CD4-positive, alpha-beta T cell treated with Interleukin-15 for 4 hours (primary cell): ENCODE measurements at places on chromosomes 3 and 15.
A peak's percentile ranks its signal among the peaks of the same experiment; 100 is the strongest.

GRCh38 chr3:94441494-94441847 is 378.6 kb downstream of the NSUN3 start:
- DNase-seq: no peak

- no peak for DNase-seq
Observed at GRCh38 chr3:8529181-8529637, 27.6 kb downstream of the LMCD1 start.

GRCh38 chr3:10173095-10173925 is 8.6 kb downstream of the IRAK2 start:
- DNase-seq: no peak

DNA sequence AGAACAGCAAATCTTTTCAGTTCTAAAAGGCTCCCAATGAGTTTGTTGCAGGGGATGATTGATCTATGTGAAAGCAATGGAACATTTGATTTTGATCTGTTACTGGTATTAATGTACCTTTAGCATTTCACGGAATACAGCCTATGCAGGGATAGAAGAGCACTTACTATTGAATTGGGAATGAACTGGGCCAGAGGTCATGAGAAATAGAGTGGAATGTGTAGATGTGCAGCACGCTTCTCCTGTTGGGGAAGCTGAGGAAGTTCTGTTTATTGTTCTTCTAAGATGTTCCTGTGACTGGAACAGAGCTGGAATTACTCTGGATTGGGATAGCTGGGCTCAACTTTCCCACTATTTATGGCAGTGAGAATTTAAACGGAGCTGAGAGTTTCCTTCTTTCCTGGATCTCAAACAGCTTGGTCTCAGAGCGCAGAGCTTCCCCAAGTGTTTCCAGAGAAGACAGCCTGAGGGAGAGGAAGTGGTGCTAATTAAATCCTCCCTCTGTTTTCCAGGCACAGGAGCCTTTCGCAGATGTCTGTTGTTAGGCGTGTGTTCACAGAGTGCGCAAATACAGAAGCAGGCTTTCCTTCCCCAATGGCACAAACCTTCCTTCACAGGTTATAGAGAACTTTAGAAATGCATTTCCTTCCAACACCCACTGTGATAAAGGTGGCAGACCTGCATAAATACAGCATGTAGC is 32.5 kb downstream of the TPRG1 start:
- no peak for DNase-seq

- no peak for DNase-seq
Observed at GRCh38 chr3:10615715-10616114, 110.3 kb upstream of the ATP2B2 start.

- DNase-seq: no peak
Observed at GRCh38 chr15:92891533-92892200, 8.5 kb upstream of the CHD2 start.

GRCh38 chr3:112984485-112984884 is 6.3 kb upstream of the GTPBP8 start:
- DNase-seq: peak; percentile 65

GRCh38 chr15:47754312-47754711 is 37.0 kb downstream of the SEMA6D start:
- no peak for DNase-seq

- DNase-seq: no peak
Observed at GRCh38 chr15:83396101-83396500, 51.0 kb upstream of the SH3GL3 start.

DNA sequence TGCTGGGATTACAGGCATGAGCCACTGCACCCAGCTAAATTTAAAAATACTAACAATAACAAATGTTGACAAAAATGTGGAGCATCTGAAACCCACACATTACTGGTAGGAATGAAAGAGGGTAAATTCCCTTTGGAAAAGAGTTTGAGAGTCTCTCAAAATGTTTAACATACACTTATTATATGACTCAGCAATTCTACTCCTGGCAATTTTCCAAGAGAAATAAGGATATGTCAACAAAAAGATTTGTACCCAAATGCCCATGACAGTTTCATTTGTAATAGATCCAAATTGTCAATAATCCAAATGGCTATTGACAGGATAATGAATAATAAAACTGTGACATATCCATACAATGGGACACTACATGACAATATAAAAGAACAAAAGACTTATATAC is 9.0 kb downstream of the HCLS1 start:
- DNase-seq: no peak

DNA sequence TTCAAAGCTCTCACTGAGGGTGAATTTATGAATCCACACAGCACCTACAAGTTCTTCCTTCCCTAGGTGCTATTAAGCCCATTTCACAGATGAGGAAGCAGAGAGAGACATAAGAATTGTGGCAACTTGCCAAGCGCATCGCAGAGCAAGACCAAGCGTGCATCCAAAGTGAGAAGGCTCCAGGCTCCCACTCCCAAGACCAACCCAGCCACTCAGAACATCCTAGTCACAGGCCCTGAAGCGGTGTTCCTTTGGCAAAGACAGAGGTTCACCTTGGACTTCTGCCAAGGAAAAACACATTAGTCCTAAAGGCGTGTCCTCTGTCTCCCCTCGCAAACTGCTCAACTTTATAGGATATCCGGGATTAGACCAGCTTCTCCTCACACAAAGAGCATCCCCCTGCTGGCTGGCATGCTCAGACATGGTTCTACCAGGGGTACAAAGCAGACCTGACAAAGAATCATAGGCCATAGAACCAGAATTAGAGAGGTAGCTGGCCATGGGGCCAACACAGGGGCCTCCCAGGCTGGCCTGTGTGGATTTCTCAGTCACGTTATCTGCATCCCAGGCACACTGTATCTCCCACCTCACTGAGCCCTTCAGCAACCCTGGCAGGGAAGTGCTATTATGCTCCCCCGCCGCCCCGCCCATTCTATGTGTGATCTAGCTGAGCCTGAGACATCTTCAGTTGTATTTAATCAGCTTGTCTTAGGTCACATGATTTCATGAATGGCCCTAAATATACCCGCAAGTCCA is 160.2 kb downstream of the FOXP1 start:
- DNase-seq: no peak

DNA sequence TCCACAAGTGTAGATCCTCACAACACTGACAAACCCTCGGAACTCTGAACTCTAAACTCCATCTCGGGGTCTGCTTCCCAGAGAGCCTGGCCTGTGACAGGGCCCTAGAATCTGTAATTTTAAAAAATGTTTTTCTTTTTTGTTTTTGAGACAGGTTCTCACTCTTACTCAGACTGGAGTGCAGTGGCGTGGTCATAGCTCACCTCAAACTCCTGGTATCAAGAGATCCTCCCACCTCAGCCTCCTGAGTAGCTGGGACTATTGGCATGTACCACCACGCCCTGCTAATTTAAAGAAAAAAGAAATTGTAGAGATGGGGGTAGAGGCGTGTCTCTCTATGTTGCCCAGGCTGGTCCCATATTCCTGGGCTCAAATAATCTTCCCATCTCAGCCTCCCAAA is 26.2 kb downstream of the CRABP1 start:
- no peak for DNase-seq

DNA sequence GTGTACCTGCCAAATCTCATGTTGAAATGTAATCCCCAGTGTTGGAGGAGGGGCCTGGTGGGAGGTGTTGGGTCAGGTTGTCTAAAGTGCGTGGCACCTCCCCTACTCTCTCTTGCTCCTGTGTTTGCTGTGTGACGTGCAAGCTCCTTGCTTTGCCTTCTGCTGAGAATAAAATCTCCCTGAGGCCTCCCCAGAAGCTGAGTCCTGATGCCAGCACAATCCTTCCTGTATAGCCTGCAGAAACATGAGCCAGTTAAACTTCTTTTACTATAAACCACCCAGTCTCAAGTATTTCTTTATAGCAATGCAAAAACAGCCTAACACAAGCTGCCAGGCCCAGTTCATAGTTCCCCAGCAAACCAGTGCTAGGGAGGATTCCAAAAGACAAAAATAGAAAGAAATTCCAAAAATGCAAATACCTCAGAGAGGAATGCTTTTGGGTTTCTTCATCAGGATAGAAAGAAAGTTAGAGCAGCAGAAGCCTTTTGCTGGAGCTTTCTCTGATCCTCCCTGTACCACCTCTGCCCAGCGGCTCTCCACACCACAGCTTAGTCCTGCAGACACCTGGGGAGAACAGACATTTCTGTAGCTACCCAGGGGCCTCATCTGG is 25.9 kb upstream of the CDV3 start:
- DNase-seq: no peak

DNA sequence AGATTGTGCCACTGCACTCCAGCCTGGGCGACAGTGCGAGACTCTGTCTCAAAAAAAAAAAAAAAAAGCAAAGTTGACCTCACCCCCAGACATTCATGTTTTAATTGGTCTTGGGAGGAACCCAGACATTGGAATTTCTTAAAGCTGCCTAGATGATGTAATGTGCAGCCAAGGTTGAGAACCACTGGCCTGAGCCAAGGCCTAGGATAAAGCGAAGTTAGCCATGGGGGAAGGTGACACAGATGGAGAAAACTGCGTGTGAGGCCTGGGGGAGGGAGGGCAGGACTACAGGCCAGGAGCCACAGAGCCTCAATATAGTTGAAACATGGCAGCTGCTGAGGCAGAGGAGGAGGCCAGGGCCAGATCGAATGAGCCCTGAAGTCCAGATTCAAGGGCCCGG is 21.0 kb downstream of the GLB1 start:
- DNase-seq: no peak

- no peak for DNase-seq
Observed at GRCh38 chr3:155979746-155980145, 109.3 kb downstream of the GMPS start.

DNA sequence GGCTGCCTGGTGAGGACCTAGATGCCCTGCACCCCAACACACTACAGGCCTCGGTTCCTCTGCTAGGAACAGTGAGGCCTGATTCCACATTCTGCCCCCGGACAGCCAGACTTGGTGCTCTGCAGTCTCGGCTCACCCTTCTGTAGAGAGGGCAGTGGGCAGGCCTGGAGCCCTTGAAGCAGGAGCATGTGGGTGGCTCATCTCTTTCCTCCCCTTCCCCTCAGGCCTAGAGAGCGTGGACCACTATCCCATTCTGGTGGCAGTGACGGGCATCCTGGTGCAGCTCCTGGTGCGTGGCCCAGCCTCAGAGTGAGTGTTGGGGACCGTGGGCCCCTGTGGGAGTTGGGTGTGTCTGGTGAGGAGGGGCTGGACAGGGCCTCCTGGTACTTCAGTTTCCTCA is 3.3 kb downstream of the AMIGO3 start:
- DNase-seq: no peak

DNA sequence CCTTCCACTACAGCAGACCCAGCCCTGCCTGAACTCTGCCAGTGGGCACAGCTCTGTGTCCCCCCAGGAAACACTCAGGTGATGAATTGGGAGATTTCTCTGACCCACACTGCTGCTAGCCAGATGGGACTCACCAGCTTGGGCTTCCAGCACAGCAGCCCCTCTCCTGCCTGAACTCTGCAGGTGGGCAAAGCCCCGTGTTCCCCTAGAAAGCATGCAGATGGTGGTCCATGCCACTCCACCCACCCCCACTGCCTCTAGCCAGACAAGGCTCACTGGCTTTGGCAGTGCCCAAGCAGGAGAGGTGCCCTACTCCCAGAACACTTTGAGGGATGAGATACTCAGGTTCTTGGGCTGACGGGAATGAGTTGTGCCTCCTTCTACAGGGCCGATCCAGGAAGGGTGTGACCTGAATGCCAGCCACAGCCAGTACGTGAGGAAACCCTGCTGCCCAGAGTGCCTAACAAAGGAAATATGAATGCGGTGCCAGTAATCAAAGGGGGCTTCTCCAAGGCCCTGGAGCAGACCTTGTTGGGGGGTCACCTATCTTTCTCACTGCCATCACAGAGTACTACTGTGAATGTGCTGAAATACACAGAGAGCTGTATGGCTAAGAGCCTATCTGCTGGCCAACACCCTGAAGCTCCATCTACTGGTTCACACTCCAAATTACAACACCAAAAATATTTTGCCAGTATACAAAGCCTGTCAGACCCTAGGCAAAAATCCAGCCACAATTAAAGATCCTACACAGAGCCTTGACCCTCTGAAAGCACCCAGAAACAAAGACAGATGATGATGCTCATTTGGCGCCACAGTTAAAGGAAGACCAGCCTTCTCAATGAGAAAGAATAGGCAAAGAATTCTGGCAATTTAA is 61.9 kb downstream of the BTLA start:
- peak; percentile 54 for DNase-seq

DNA sequence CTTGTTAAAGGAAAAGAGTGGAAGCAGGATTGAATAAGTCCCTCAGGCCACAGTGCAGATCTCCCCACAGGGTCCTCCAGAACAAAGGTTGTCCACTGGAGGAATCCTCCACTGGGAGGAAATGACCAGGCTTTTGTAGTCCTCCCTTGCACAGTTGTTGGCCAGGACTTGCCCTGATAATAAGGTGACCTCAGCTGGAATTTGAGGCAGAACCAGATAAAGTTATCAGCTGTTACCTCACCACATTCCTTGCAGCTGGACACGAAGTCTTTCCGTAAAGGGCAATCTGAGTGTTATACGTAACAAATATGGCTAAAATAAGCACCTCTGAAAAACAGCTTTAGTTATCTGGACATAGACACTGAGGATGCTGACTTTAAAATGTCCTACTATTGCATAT is 83.5 kb upstream of the NAALADL2 start:
- DNase-seq: no peak

DNA sequence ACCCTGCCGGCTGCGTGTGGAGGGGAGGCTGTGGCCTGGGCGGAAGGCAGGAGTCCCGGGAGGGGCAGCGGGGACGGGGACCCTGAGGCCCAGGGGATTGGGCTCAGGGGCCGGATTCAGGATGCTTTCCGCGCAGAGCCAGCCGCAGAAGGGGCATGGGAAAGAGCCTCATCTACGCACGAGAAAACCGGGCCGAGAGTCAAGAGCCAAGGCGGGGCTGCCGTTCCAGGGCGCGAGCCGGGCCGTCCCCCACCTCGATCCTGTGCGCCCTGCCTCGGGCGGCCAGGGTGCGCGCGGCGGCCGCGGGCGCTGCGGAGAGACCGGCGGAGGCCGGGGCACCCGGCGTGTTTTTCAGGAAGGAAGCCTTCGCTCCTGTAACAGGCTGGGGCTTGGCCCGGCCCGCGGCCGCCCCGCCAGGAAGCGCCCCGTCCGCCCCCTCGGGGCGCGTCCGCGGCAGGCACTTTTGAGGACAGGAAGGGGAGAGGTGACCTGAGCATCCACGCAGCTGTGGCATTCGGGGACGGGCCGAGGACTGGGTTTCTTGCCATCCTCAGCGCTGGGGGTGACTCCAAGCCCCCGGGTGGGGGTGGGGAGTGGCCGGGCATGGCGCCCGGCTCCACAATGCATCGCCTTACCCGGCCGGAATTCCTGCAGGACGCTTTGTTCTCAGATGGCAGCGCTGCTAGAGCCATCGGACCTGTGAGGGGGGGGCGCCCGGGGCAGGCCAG is 62.3 kb upstream of the GATA2 start:
- DNase-seq: no peak

GRCh38 chr3:4856986-4857385 is 122.3 kb upstream of the BHLHE40 start:
- DNase-seq: no peak

- no peak for DNase-seq
Observed at GRCh38 chr3:156158656-156159295, 38.4 kb downstream of the KCNAB1 start.

DNA sequence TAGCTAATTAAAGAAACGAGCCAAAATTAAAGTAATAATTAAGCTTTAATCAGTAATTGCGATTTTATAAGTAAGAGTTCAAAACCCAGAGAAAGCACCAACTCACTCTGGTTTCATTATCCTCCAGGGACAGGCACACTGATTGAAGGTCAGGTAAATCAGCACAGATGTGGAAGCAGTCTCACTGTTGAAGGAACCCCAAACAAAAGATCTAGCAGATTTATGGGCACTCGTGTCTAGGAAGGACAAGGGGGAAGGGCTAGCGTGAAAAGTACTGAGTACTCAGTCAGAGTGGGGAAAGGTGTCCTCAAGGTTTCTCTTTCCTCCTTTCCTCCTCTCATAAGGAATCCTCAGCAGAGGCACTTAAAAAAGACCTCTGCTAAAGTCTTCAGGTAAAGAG is 320.1 kb downstream of the PYDC2 start:
- DNase-seq: no peak
